ENCODE measurements at places on chromosomes 4 and X. TPM values are rescaled to one million over a fixed set of nuclear protein-coding genes. Genes with fewer than 3 reads are reported as not detected.

DNA sequence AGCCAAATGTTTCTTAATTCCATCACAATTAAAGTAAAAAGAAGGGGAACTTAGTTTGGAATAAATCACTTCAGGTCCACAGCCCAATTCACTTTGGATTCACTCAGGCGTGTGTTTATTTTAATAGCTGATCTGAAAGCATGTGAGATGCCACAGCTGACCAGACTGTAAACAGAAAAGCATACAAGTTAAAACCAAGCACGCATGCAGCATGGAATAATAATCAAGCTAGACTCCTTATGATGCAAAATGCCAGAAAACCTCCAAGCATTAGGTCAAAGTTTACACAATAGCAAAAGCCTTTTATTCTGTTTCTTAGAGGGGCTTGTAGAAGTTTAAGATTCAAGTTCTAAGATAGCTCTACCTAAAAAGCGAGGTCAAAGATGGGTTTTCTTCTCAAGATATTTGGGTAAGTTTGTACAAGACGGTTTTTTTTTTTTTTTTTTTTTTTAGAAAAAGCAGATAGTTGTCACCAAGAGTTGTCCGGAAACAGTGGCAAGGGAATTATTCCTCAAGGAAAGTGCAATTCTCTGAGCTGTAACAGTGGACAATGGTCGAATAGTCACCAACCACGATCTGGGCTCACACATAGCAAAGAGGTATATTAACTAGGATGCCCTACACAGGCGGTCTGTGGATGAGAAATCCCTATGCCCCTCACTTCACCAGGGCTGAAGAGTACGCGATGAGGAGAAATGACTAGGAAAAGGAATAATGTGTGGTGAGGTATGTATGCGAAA lies 763 bp upstream of the PRRG1 start:
- no peak for DNase-seq

- no peak for DNase-seq
These were observed 356.4 kb downstream of the KLHL4 start for GRCh38 chrX:87874043-87874442.

DNA sequence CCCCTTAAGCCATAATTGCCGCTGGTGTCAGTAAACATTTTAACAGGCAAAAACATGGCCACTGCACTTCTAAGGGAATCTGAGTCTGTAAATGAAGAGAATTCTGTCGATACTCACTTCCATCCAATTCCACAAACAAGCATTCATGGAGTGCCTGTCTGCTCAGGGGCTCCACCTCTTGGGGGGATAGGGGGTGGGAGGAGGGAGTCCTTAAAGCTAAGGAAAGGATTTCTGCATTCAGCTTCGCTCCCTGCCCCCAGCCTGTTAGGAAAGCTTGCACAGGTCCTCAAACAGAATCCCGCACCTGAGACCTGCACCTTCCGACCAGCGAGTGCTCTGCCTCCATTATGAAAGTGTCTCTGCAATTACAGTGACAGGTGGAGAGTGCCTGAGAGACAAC lies 130.2 kb upstream of the KIT start:
- no peak for DNase-seq

DNA sequence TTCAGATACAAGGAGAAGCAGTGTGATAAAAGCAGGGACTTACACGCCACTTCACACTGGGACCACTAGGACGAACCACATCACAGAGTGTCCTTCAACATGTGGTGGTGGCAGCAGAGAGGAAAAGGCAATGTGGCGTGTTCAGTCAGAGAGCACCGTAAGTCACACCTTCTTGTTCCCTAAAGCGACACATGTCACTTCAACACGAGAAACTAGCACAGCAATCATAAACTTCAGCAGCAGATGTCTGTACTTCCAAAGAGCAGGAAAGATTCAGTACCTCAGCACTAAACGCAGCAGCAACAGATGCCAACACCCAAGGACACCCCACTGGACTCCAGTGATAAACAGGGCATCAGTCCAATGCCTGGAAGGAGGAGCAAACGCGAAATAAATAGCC lies 96.7 kb downstream of the AREG start:
- DNase-seq: no peak

Gene PJA1
- total RNA-seq: 12.6 TPM

Gene MSANTD1
- total RNA-seq: 0.87 TPM

Gene SPIN2A
- 1.00 TPM for total RNA-seq

Gene ANKRD17
- 51.2 TPM for total RNA-seq

Gene ATOH1
- total RNA-seq: not detected
